ENCODE measurements at places on chromosomes 2 and 18.

DNA sequence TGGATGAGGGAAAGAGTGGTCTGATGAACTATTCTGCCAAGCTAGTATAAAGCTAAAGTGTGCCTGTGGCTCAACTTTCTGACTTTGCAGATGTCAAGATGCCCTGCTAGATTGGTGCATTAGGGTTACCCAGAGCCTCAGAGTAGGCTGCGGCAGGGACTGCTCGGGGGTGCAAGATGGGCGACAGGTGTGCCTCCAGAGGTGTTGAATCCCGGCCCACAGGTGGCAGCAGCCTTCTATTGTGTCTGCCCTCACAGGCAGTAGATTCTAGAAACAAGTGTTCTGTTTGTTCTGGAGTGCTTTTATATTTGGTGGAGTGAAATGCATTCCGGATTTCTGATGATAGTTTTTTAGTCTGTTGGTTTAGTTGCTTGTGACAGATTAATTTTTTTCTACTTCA, 131.6 kb upstream of the IL1R2 start:
- DNase-seq: no peak

GRCh38 chr2:130372055-130372832, 16.4 kb downstream of the PTPN18 start:
- DNase-seq: peak; percentile 56

DNA sequence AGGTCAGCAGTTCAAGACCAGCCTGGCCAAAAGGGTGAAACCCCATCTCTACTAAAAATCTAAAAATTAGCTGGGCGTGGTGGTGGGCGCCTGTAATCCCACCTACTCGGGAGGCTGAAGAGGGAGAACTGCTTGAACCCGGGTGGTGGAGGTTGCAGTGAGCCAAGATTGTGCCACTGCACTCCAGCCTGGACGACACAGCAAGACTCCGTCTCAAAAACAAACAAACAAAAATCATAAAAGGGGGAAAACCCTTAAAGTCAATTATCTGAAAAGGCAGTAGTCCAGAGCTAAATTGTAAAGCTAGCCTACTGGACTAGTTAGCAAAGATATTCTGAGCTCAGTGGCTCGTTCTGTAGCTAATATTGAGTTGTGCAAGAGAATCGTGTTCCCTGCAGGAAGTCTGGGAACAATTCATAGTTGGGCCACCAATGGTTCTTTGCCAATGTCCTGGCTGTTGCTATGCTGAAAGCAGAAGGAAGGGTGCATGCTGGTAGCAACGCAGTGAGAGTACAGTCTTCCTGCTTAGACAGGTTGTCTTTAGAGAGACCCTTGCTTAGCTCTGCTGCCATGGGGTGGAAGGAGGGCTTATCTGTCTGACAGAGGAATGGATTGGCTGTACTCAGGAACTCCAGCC, 4.3 kb downstream of the TGOLN2 start:
- no peak for DNase-seq

- DNase-seq: no peak
These were observed 35.1 kb upstream of the MPP4 start for GRCh38 chr2:201733544-201733943.

- DNase-seq: no peak
These were observed 110.1 kb upstream of the EML6 start for GRCh38 chr2:54613386-54613785.

DNA sequence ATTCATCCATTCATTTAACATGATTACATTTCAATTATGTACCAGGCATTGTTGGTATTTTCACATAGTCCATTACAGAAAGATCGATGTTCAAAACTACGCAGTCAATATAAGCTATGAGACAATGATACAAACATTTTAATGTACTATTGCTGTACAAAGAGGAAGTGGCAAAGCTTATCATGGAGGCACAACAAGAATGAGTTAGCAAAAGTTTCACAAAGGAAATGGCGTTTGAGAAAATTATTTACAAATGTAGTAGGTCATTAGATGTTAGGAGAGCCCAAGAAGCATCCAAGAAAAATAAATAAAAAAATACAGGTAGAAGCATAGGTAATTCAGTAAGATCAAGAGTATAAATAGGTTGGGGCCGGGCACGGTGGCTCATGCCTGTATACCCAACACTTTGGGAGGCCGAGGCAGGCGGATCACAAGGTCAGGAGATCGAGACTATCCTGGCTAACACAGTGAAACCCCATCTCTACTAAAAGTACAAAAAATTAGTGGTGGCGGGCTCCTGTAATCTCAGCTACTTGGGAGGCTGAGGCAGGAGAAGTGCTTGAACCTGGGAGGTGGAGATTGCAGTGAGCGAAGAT, 1730.8 kb upstream of the CELF4 start:
- no peak for DNase-seq

- DNase-seq: no peak
These were observed 403.2 kb downstream of the THSD7B start for GRCh38 chr2:137168552-137168951.

DNA sequence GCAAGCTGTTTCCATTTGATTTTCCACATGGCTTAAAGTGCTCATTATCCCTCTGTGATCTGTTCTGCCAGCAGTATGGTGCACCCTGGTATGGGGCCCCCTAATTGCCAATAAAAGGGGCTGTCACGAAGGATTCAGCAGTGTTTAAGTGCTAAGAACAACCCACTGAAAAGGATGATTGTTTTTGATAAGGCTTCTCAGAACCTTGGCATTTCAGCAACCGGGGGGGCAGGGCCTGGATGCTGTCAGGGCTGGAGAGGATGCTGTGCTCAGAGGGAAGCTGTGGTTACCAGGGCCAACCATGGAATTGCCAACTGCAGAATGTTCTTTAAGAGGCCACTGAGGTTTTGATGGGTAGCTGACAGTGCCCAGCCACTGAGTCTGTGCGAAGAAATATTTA, 117.8 kb downstream of the CTIF start:
- no peak for DNase-seq

DNA sequence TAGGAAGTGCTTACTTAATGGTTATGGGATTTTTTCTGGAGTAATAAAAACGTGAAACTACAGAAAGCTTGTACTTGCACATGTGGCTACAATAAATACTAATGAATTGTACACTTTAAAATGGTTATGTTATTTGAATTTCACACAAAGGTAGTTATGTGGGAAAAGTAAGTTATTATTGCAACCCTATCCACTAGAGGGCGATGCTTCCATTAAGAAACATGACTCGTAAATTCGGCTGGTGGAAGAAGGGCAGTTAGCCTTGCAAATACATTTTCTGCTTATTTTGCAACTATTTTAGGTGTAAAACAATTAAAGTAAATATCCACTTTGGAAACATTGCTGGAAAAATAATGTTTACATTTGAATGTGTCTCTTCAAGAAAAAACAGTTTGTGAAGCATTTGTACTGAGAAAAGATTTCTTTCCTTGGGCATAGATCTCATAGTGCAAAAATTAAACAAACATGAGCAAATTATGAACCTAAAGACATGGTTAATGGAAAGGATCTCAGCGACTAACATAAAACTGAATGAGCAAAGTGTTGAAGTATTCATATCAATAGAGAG, 68.1 kb upstream of the CSRNP3 start:
- DNase-seq: no peak

GRCh38 chr18:3468066-3468705, 18.2 kb downstream of the TGIF1 start:
- DNase-seq: no peak

- DNase-seq: no peak
These were observed 37.4 kb downstream of the TTC32 start for GRCh38 chr2:19864381-19864780.

GRCh38 chr2:119760956-119761275, 1.2 kb downstream of the PTPN4 start:
- no peak for DNase-seq

DNA sequence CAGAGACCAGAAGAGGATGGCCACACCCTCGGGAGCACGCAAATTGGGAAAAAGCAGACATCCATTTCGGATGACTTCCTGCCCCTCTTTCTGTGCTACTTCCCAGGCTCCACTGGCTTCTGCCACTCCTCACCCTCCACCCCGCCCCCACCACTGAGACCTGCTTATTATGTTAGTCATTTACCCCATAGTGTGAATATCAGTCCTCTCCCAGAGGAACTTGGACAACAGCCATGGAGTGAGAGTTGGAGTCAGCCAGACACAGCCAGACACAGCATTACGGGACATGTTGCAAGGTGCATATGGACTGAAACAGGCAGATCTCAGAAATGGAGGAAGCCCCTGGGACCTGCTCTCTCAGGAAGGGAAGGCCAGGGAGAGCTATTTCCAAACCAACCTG, 51.8 kb downstream of the CTIF start:
- no peak for DNase-seq

- no peak for DNase-seq
These were observed 442.2 kb upstream of the CELF4 start for GRCh38 chr18:38007676-38008330.

DNA sequence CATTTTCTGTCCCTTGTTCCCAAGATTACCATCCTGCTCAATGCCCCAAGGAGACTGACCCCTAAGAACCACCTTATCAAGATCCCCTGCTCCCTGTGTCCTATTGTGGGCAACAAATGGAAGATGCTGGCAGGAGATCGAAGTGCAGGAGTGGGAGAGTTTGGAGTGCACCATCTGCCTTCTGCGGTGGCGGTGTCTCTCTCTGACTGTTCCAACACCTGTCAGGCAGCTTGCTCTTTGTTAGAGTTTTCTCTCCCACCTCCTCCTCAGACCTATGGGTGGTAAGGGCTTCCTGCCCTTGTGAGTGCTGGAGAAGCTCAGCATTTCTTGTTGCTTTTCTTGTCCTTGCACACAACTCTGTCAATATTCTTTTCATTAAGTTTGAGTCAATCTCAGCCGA, 64.1 kb upstream of the SPHKAP start:
- DNase-seq: no peak

DNA sequence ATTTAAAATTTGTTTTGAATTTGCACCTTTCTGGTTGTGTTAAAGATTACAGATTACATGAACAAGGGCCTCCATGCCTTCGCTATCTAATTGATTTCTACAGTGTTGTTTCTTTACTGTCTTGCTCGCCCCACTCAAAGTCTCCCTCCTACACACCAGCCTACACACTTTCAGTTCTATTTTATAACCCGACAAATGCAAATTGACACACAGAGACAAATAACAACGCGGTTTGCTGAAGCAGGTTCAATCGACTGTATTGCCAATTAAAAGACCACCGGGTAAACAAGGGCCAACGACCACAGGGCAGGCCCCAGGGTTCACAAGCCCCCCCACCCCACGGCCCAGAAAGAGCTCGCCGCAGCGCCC, 869 bp downstream of the STARD7 start:
- DNase-seq: no peak

- DNase-seq: no peak
These were observed 210.1 kb upstream of the APCDD1 start for GRCh38 chr18:10244341-10244740.

- DNase-seq: no peak
These were observed 123.4 kb downstream of the ZFP36L2 start for GRCh38 chr2:43103093-43103404.

GRCh38 chr2:116510117-116510671, 1304.3 kb upstream of the DDX18 start:
- DNase-seq: no peak

DNA sequence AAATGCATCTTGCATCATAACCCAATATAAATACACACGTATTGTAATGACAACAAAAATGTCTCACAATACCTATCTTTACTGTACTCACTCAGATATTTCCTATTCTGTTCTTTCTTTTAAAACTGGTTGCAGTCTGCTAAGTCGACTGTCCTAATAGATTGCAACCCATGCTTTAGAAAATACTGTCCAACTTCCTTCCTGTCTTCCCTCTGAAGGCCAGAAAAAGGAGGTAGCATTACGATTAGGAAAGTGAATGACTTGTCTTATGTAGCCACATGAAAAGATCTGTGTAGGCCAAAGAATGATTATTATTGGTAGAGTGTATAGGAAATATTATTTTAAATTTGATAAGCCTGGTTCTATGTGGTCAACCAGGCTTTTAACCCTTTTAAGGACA, 134.1 kb downstream of the FAM210A start:
- DNase-seq: no peak

GRCh38 chr2:20649576-20649975, 1.3 kb downstream of the HS1BP3 start:
- no peak for DNase-seq

DNA sequence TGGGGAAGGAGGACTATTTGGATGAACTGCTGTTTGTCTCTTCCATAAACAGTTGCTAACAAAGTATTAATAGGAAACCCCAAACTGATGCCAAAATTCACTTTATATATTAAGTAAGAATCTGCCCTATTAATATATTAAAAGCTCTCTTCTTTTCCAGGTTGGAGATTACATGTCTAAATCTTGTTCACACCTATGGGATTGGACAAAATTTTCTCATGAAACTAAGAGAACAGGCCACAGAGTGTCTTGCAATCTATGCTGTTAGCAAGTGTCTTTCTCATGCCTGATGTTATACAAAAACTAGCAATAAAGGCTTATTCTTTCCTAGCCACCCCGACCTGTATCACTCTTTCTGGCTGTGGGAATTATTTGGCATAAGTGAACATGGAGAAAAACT, 18.3 kb downstream of the ZEB2 start:
- no peak for DNase-seq

DNA sequence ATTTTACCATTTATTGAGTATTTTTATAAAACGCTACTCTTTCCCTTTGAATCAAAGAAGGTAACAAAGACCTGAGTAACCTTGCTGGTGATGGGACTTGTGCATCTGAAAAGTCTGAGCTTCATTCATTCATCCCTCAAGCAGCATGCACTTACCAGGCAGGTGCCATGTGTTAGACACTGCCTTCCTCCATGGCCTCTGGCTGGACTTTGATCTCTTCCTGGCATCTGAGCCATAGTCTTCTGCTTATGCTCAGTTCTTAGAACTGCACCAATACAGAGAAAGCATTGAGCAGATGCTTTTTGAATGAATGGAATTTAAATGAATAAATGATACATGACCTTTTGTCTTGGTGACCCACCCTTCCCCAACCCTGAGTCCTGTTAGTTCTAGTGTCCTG, 251.4 kb upstream of the COPS8 start:
- DNase-seq: no peak

- no peak for DNase-seq
These were observed 14.2 kb upstream of the FMNL2 start for GRCh38 chr2:152320814-152321213.

- no peak for DNase-seq
These were observed 180.1 kb downstream of the PRPF40A start for GRCh38 chr2:152537081-152537651.

- DNase-seq: no peak
These were observed 69.9 kb upstream of the BCL2L11 start for GRCh38 chr2:111050701-111051376.

GRCh38 chr18:55346961-55347740, 240.8 kb downstream of the TCF4 start:
- no peak for DNase-seq

DNA sequence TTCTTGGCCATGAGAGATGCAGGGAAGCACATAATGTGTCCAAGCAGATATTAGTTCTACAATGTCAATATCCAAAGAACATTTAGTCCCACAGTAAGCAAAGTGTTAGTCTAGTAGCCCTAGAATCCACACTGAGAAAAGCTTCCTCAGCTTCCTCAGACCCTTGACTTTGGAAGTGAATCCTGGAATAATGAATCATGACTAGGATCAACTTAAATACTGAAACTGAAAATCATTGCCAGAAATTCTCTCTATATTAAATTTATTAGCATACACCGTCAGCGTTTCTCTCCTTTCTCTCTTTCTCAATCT, 356.9 kb upstream of the ACVR2A start:
- no peak for DNase-seq
